ENCODE measurements at places on chromosomes 6 and 20.

DNA sequence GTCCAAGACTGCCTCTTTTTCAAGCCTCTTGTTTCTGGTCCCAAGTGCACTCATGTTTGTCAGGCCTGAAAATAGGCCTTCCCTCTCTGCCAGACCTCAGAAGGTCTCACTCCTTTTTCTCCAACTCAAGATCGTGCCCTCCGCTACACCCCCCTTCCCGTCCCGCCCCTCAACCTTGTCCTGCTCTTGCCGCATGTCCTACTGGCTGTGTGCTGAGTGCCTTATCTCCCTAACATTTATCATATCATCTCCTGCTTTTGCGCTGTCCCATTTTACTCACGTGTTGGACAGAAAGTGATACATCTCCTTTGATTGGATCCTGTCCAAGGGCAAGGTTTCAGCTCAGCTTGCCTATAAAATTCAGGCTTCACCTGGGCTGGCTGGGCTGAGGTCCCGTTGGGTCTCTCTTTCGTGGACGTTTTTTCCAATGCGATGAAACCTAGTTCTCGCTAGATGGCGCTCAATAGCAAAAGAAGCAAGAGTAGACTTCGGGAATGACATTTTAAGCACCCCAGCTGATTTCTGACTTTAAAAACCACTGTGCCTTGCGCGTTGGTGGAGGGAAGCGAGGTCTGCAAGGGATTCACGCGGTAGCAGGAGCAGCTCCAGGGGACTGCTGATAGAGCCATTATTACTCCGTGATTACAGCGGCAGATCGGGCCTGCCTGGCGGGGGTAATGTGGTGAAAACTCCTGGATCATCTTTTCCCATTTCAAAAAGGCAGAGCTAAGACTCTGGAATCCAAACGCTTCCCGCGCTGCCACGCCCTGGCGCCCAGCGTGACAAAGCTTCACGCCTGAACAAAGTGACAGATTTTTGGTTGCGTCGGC is 137.6 kb downstream of the IMPG1 start:
- DNase-seq: peak; percentile 5

- DNase-seq: no peak
Measured at GRCh38 chr6:105795366-105795765, 290.8 kb upstream of the PRDM1 start.

DNA sequence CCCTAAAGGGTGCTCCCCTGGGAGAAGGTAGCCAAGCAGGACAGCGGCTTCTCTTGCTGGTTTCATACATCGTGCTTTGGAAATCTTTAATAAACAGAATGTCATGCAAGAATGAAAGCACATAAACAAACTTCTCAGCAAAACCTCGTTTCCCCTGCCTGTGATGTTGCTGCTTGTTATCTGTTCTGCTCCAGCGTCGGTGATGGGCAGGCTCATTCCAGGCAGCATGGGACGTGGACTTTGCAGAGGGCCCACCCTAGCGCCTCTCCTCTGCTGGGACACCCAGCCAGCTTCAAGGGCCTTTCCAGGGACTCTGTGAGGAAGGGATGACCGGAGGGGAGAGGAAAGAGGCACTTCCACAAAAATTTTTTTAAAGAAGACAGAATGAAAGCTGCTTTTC is 197.7 kb downstream of the QKI start:
- no peak for DNase-seq

DNA sequence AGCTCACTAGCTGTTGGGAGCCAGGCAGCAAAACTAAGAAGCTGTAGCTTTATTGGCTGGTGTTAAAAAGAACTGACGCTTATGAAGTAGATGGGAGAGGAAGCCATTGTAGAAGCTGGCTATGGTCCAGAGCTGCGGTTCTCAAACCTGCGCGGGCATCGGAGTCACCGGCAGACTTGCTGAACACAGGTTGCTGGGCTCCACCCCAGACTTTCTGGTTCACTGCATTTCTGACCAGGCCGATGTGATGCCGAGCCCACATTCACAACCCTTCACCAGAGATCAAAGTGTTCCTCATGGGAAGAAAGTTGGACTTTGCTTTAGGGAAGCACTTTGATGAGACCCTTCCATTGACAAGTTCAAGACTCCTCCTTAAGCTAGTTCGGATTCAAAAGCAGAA is 231.6 kb downstream of the QKI start:
- DNase-seq: no peak

DNA sequence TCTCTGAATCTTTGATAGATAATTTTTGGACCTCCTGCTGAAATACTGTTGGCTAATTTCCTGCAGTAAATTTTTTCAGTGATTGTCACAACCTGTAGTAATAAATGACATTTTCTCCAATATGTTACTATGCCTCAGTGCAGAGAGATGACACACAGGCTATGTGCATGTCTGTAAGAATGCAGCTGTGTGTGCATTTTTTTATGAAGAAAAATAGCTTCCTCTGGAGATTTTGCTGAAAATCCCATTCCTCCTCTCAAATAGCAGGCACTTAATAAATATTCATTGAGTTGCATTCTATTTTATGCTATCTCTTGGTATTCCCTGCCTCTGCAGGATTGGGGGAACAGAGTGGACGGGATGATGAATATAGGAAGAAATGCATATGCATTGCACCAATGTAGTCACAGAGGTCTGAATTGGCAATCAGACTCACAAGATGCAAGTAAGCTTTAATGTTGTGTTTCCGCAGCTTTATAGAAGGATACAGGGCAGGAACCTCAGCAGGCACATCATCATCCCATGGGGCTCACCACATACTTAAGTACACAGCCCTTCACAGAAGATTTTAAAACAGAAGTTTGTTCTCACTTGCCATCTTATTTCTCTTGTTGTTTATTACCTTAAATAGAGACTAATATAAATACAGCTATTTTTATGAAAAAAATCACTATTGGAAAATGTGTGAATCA is 474.7 kb downstream of the EPM2A start:
- DNase-seq: no peak

DNA sequence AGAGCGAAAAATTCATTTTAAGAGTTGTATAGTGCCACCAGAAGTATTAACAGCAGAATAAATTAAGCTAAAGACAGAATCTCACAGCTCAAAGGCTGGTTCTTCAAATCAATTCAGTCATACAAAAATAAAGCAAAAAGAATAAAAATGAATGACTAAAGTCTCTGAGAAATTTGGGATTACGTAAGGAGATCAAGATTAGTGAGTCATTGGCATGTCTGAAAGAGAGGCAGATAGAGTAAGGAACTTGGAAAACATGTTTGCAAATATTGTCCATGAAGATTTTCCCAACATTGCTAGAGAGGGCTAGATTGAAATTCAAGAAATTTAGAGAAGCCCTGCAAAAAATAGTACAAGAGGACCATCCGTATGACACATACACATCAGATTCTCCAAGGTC is 1413.9 kb upstream of the ADGRB3 start:
- DNase-seq: no peak

- no peak for DNase-seq
Measured at GRCh38 chr6:71706523-71706922, 179.8 kb upstream of the RIMS1 start.

DNA sequence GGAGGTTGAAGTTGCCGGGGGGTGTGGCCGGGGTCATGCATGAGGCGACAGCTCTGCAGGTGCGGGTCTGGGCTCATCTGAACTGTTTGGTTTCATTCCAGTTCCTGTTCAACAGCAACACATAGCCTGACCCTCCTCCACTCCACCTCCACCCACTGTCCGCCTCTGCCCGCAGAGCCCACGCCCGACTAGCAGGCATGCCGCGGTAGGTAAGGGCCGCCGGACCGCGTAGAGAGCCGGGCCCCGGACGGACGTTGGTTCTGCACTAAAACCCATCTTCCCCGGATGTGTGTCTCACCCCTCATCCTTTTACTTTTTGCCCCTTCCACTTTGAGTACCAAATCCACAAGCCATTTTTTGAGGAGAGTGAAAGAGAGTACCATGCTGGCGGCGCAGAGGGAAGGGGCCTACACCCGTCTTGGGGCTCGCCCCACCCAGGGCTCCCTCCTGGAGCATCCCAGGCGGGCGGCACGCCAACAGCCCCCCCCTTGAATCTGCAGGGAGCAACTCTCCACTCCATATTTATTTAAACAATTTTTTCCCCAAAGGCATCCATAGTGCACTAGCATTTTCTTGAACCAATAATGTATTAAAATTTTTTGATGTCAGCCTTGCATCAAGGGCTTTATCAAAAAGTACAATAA is 72.5 kb downstream of the PTPN1 start:
- DNase-seq: no peak

GRCh38 chr20:49259799-49260198 is 18.1 kb downstream of the ZNFX1 start:
- DNase-seq: no peak

- no peak for DNase-seq
Measured at GRCh38 chr6:8462169-8462568, 26.8 kb upstream of the SLC35B3 start.

DNA sequence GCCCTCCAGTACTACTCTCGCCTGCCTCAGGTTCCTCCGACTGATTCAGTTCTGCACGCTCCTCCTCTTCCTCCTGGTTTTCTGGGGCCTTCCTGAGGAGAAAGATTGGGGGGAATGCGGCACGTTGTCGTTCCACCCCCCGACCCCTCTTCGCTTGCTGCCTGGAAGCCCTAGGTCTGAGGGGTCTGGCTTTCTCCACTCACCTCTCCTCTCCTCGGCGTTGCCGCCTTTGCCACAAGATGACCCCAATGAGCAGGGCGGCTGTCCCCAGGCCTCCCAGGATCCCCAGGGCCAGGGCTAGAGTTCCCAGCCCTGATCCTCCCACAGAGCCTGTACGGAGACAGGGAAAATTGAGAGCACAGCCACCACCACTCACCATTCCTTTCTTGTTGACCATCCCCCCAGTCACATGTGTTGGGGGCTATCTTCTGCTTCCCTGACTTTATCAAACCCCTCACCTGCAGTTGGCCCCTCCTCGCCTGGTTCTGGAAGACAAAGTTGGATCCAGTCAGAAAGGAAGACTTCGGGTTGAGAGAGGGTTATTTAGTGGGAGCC is 2.8 kb downstream of the AGER start:
- DNase-seq: no peak

- no peak for DNase-seq
Measured at GRCh38 chr20:57309544-57310115, 20.0 kb upstream of the SPO11 start.

GRCh38 chr6:125981571-125982185 is 4.7 kb upstream of the TRMT11 start:
- DNase-seq: no peak

GRCh38 chr20:62707921-62708521 is 615 bp upstream of the NTSR1 start:
- peak; percentile 37 for DNase-seq

DNA sequence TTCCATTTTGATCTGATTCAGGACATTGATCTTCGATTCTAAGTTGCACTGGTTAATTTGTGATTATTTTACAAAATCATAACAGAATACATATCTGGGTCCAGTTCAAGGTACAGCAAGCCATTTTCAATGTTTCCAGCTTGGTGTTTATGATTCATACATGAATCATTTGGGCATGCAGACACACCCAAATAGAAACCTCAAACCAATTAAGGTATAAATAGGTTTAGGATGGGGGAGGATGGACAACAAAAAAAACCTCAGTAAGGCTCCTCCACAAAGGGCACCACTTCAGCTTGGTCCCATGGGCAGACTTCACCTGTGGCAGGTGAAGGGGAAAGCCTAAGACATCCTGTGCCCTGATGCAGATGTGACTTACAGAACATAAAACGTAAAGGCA is 192.7 kb downstream of the KHDC1L start:
- no peak for DNase-seq

GRCh38 chr6:5084360-5084780 is 771 bp upstream of the PPP1R3G start:
- DNase-seq: no peak

- DNase-seq: peak; percentile 74
Measured at GRCh38 chr6:26216886-26217713, 129.9 kb downstream of the HFE start.

DNA sequence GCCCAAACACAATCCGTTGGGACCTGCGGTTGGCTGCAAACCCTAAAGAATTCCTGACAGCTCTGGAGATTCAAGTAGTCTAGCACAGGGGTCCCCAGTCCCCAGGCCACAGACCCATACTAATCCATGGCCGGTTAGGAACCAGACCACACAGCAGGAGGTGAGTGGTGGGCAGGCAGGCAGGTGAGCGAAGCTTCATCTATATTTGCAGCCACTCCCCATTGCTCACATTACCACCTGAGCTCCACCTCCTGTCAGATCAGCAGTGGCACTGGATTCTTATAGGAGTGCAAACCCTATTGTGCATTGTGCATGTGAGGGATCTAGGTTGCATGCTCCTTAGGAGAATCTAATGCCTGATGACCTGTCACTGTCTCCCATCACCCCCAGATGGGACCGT is 16.6 kb downstream of the TFEB start:
- DNase-seq: no peak

Measured in CD4-positive, alpha-beta T cell treated with Interleukin-6 for 4 hours (primary cell).